ENCODE measurements at places on chromosomes 6 and 20.

- DNase-seq: no peak
These were observed 5.1 kb downstream of the IGF2R start for GRCh38 chr6:159973951-159974350.

- DNase-seq: no peak
These were observed 25.9 kb downstream of the TAF4 start for GRCh38 chr20:62039738-62040137.

GRCh38 chr6:169851641-169852503 is 100.5 kb downstream of the ERMARD start:
- DNase-seq: no peak

DNA sequence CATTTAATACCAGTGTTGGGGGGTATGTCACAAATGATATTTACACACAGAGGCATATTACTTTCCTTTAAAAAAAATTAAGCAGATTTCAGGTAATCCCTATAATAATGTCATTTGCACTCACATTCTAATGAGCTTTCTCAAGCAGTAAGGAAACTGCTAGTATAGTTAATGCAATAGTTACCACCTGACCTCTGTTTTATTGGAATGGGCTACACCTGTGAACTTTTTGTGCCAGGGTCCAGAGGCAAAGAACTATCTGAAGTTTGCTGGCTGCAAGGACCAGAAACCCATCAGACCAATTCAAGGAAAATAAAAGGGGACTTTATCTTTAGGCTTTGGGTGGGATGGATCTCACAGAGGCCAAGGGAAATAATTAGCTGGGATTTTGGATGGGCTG is 2.9 kb upstream of the ZHX3 start:
- no peak for DNase-seq

DNA sequence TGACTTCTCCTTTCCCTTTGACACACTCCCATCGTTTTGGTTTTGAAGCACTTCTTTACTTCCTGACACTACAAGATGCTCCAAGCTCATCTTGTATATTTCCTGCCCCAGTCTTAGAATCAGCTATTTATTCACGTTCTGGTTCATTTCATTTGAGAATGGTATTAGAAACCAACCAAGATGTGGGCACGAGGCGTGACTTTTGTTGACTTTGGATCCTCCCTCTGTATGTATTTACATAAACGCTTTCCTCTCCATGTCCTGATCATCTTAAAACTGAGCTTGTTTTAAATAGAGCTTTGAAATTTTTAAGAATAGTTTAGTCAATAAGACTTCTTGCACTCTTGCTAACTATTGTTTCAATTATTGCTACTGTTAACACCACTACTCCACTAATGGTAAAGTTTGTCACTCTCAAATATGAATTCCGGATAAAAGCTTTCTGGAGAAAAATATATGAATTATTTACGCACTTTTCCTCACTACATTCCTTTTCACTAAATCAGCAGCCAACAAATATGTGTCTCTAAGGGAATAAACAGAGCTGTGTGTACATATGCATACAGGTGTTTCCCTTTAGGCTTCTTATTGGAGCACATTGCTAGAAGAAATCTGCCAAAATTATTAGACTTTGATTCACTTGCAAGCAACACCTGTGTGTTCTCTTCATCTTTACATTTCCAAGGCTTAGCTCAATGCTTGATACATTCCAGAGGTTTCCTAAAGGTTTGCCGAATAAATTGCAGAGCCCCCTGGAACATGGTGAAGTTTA is 77.3 kb upstream of the TMEM244 start:
- no peak for DNase-seq

DNA sequence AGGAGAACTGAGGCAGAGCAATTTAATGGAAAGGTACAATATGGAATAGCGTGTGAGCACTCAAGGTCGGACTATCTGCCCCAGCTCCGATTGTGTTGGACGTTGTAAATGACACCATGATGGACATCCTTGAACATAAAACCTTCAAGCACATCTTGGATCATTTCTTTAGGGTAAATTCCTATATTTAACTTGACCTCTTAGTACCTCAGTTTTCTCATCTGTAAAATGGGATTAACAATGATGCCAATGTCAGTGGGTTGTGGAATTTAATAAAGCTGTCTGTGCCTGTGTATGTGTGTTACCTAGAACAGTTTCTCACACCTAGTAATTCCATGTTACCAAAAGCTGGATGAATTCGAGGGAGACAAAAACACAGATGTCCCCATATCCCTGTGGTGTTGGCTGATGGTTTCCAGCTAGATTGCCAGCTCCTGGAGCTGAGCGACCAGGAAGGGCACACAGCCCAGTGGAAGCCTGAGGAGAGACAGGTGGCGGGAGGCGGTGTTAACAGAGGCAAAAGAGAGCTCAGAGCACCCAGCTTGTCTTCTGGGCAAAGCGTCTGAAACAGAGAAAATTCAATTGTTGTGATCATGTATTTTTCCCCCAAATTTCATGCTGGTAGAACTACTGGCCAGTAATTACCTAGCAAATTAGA is 32.6 kb downstream of the MDFI start:
- DNase-seq: no peak

- DNase-seq: no peak
These were observed 29.6 kb downstream of the GSS start for GRCh38 chr20:34925981-34926380.

DNA sequence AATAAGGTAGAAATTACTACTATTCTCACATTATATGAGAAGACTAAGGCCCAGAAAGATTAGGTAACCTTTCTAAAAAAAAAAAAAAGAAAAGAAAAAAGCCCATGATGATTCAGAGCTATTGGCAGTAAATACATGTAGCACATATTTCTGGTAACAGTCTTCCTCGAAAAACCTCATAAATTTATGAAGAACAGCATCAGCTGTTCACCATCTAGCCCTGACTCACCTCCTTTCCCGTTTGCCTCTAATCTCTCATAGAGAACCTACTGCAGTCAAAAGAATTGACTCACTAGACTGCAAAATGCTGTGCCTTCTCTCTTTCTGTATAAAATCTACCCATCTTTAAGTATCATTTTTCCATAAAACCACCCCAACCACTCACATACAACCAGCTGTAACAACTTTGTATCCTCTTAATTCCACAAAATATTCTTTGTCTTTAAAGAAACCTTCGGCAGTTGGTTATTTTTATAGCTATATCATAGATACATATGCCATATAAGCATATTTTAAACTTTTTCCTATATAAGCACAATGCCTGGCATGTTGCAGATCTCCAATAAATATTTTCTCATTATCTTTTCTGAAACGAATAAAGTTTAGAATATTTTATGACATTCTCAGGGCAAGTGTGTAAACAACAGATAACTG is 152.7 kb upstream of the ENPP5 start:
- DNase-seq: no peak

Measured in glutamatergic neuron (in vitro differentiated cells).